ENCODE measurements at places on chromosomes 6 and 20. TPM values are rescaled to one million over a fixed set of nuclear protein-coding genes. Genes with fewer than 3 reads are reported as not detected.

DNA sequence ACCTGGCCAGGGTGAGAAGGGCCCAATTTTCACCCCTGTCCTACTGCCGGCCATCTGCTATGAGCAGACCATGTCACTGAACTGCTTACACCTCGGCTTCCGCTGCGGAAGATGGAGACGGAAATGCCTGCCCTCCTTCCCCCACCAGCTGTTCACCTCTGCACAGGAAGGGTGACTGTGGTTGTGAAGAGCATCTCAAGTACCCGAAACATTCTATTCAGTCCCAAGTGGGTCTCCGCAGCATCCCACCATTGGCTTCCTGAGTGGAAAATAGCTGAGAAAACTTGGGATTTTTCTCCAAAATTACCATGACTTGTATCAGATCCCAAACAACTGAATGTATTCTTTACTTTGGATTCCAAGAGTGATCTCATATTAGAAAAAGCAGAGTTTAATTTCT is 16.1 kb downstream of the DOK5 start:
- DNase-seq: no peak
- no peaks in the 10 kb centered on the region for H3K4me1 ChIP-seq
- H3K4me3 ChIP-seq: no peak overlapping the region

- no peaks in the 10 kb centered on the region for H3K4me1 ChIP-seq
- peak within 1 kb of the TSS; percentile 68 for H3K27ac ChIP-seq
- peak; percentile 78 for DNase-seq
- no peaks in the 10 kb centered on the region for H3K27me3 ChIP-seq
Observed at GRCh38 chr6:28124350-28124970, at the start of gene ZSCAN16. TSS of gene ZSCAN16 (plus strand) at chr6:28124609. CDS start at chr6:28125444, 835 bp downstream.

Gene SPO11
- not detected for total RNA-seq

Gene NMBR
- total RNA-seq: not detected

Gene GHRH
- not detected for total RNA-seq
